Glutamatergic neuron (in vitro differentiated cells): ENCODE measurements at places on chromosomes 1 and 21. TPM values are rescaled to one million over a fixed set of nuclear protein-coding genes. Genes with fewer than 3 reads are reported as not detected.

GRCh38 chr1:195663549-195664280, 944.5 kb downstream of the KCNT2 start:
- no peaks in the 10 kb centered on the region for H3K36me3 ChIP-seq
- no peak overlapping the region for H3K4me3 ChIP-seq
- H3K4me1 ChIP-seq = no peaks in the 10 kb centered on the region
- no peak overlapping the region for H3K27ac ChIP-seq

PRRX1 gene
- total RNA-seq = not detected

DNA sequence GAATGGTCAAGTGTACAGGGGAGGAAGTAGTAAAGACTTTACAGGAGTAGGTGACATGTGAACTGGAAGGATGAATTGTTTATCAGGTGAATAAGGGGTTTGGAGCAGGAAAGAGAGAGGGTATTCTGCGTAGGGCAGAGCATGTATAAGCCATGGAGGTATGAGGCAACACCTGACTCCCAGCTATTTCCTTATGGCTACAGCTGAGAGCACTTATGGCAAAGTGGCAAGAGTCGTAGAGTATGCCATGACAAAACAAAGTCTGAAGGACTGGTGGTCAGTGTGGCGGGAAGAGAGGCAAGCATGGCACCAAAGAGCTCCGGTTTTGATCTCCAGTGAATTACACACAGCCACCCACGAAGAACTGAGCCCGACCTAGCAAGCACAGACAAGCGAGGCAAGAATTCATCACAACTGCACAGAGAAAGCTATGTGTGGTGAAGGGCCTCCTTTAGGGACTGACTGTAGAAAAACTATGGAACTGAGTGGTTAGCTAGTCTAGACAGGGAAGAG, 9.0 kb upstream of the ELOVL1 start:
- no peaks in the 10 kb centered on the region for H3K4me1 ChIP-seq
- H3K27ac ChIP-seq = no peak overlapping the region
- H3K27me3 ChIP-seq = no peaks in the 10 kb centered on the region
- no peaks in the 10 kb centered on the region for H3K36me3 ChIP-seq

GNG4 gene
- total RNA-seq = 124 TPM

GRCh38 chr1:45437323-45437722, 53.6 kb downstream of the TESK2 start:
- no peak for DNase-seq
- H3K4me1 ChIP-seq = no peaks in the 10 kb centered on the region
- peaks cover 2% of the 10 kb centered on the region for H3K27me3 ChIP-seq

CFAP45 gene
- total RNA-seq = 0.49 TPM
